ENCODE measurements at places on chromosomes 12 and 14. TPM values are rescaled to one million over a fixed set of nuclear protein-coding genes. Genes with fewer than 3 reads are reported as not detected.

The KRT85 gene
- polyA plus RNA-seq = not detected

- no peak for DNase-seq
Measured at GRCh38 chr12:123859035-123859434, 96.9 kb downstream of the DNAH10 start.

The ITPR2 gene
- polyA plus RNA-seq = 16.5 TPM

The CYP46A1 gene
- 3.4 TPM for polyA plus RNA-seq

DNA sequence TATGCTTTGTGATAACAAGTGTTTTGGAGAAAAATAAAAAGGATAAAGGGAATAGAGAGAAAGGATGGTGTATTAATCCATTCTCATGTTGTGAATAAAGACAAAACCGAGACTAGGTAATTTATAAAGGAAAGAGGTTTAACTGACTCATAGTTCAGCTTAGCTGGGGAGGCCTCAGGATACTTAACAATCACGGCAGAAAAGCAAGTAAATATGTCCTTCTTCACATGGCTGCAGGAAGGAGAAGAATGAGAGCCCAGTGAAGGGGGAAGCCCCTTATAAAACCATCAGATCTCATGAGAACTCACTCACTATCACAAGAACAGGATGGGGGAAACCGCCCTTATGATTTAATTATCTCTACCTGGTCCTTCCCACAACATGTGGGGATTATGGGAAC, 18.1 kb upstream of the C12orf42 start:
- DNase-seq = no peak

DNA sequence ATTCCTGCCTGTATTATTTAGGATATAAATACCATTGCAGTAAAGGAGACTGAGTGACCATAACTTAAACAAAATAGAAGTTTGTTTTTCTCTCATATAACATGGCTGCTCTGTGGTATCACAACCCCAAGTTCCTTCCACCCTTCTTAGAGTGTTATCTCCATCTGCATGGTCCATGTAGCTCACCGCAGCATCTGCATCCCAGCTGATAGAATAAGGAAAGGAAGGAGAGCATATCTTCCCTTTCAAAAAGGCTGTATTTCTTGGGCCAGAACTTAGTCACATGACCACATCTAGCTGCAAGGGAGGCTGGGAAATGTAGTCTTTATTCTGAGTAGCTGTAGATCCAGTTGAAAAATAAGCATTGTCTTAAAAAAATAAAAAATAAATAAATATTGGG, 184.8 kb upstream of the NUDT4 start:
- DNase-seq = no peak

The KRT72 gene
- not detected for polyA plus RNA-seq

- no peak for DNase-seq
Measured at GRCh38 chr12:116336542-116337065, 59.1 kb upstream of the MED13L start.

The C12orf56 gene
- 2.2 TPM for polyA plus RNA-seq

- DNase-seq = peak; percentile 46
Measured at GRCh38 chr12:52221912-52222457, 11.1 kb upstream of the KRT7 start.

- DNase-seq = no peak
Measured at GRCh38 chr12:68612202-68612601, 1.5 kb downstream of the RAP1B start.

The LRTM2 gene
- polyA plus RNA-seq = 0.62 TPM

- DNase-seq = no peak
Measured at GRCh38 chr14:63933711-63934110, 80.9 kb downstream of the SYNE2 start.

DNA sequence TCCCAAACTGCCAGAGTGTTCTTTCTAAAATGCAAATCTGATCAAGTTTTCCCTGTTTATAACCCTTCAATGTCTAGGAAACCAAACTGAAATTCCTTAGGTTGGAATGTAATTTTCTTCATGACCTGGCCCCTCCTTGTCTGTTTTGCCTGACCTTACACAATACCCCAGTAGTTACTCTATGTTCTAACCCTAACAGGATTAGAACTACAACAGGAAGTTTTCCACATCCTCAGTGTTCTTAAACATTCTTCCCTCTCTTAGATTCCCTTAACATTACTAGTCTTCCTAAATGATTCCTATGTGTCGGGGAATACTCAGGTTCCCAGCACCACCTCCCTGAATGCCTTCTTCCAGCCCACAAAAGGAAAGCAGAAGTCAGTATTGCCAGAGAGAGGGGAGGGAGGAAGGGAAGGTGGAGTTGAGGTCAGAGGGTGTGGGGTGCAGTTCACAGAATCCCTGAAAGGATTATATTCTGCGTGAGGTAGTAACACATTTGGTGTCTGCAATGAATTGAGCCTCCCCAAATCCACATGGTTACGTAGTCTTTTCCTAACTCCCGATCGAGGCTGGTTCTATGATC, 72.6 kb downstream of the BBS10 start:
- DNase-seq = no peak

GRCh38 chr12:31119803-31120211, 46.1 kb downstream of the DDX11 start:
- no peak for DNase-seq

GRCh38 chr12:26872625-26873024, 39.6 kb upstream of the ITPR2 start:
- no peak for DNase-seq

DNA sequence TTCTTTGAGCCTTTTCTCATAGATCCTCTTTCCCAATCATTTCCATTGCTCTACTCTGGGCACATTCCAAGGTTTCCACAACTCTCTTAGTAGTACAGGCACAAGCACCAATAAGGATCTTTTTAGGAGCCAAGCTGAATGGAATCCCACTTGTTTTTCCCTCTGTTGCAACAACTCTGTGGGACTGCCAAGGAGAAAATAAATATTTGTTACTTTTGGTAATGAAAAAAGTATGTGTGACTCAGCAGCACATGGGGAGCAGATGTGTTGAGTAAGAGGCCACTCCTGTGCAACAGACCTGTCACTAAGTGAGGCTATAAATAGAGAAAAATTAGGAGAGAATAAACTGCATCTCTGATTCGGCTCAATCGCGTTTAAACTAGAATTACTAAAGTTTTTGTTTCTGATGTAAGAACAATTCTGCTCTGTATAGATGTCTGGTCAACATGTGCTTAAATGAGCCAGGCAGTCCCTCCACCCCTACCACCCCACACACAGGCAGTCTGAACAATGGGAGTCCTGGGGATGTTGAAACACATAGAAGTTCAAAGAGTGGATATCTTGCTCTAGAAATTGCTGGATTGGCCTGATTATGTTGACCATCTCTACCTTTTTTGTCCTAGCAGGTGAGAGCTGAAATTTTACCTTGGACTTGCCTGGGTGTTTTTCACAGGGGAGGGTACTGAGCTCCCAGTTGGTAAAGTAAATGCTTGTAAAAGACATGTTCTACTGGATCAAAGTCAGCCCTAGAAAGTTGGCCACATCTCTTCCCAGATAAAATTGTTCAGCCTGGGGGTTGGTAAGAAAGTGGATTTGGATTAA, 244.3 kb upstream of the NOVA1 start:
- DNase-seq = no peak

GRCh38 chr14:62645649-62646048, 399.6 kb downstream of the KCNH5 start:
- DNase-seq = no peak

GRCh38 chr14:24895622-24896021, 154.3 kb downstream of the STXBP6 start:
- DNase-seq = no peak

DNA sequence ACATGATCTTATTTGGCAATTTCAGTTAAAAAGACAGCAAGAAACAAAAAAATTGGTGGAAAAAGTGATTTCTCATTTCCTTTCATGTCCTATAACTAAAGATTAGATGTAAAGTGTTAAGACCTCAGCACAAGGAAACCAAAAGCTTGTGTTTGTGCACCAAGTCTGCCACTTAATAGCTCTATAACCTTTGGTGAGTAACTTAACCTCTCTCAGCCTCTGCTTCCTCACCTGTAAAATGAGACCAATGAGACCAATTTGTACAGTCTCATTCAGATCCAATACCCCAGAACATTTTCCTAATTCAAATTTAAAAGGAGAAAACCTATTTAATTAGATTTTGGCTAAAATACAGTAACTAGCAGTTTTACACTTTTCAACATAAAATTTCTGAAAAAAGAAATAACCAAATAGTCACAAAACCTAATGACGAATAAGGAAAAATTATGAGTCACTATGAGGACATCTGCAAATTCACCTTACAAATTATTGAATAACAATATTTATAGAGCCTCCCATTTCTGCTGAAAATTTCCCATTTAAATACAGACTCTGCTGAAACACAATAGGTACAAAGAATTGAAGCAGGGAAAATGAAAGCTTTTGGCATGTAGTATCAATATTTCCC, 71.1 kb downstream of the EPS8 start:
- DNase-seq = no peak

DNA sequence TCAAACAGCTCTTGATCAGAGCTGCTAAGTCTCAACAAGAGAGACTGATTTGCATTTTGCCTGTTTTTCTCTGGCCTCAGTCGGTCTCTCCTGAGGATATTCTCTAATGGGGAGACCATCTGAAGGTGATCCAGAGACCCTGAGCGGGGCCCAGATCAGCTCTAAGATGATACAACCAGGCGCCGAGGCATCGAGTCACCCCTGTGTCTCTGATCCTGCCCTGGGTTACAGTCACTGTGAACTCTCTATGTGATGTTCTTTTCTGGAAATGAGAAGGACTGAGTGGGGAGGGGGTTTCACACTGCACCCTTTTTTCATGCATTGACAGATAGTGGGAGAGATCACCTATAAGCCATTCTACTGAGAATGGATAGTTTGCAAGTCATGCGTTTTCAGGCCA, 247.6 kb upstream of the PWP1 start:
- DNase-seq = no peak

GRCh38 chr14:63438065-63438757, 105.0 kb downstream of the PPP2R5E start:
- DNase-seq = no peak

The NPAS3 gene
- polyA plus RNA-seq = 8.7 TPM

DNA sequence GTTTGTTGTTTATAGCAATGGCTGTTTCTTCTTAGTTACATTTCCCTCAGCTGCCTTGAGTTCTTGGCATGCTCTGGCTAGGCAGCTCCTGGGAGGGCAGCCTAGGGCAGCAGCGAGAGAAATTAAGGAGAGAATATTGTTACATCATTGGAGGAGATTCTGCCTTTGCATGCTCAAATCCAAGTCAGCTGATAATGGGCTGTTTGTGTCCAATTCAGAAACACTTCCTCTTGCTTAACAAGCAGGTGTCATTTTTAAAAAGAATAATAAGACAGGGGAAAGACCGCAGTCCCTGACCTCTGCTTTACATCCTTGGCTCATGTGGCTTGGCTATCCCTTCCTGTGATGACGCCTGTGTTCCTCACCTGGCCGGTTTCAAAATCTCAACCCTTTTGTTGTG, 76.9 kb downstream of the ESR2 start:
- DNase-seq = no peak

DNA sequence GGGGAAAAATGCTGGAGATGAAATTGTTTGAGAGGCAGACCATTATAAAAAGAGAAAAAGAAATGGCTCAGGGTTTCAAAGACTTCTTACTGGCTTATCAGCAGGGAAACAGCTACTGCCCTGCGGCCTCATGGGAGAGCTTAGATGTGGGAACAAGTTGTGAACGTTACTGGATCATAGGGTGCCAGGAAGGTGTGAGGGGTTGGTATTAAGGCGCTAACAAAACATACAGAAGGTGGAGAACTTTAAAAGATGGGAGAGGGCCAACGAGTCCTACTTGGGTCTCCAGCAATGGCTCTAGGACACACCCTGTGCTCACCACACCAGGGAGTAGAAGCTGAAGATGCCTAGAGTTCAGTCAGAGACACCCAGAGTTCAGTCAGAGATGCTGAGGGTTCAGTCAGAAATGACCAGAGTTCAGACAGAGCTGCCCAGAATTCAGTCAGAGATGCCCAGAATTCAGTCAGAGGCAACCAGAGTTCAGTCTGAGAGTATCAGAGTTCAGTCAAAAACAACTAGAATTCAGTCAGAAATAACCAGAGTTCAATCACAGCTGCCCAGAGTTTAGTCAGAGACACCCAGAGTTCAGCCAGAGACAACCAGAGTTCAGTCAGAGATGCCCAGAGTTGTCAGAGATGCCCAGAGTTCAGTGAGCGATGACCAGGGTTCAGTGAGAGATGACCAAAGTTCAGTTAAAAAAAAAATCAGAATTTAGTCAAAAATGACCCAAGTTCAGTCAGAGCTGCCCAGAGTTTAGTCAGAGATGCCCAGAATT, 1103.6 kb downstream of the BCL11B start:
- no peak for DNase-seq

The LRP6 gene
- 68.9 TPM for polyA plus RNA-seq

The NEDD1 gene
- polyA plus RNA-seq = 40.4 TPM

The CRIP2 gene
- 87.4 TPM for polyA plus RNA-seq

The TBX5 gene
- polyA plus RNA-seq = not detected

GRCh38 chr12:15534322-15534721, 212.0 kb downstream of the PTPRO start:
- no peak for DNase-seq

- DNase-seq = no peak
Measured at GRCh38 chr12:128810182-128811127, 13.3 kb downstream of the SLC15A4 start.

The APOF gene
- polyA plus RNA-seq = 0.08 TPM

The EFS gene
- polyA plus RNA-seq = 35.4 TPM

The GTF2A1 gene
- polyA plus RNA-seq = 44.7 TPM

- DNase-seq = no peak
Measured at GRCh38 chr14:100915560-100915959, 12.0 kb upstream of the RTL1 start.
